ENCODE measurements at places on chromosomes 2 and 18. TPM values are rescaled to one million over a fixed set of nuclear protein-coding genes. Genes with fewer than 3 reads are reported as not detected.

Gene MREG
- 3.5 TPM for total RNA-seq

Gene ABCA12
- 0.05 TPM for total RNA-seq

Gene TUBA3E
- not detected for total RNA-seq

Gene SPHKAP
- 0.05 TPM for total RNA-seq

Gene MOGAT1
- total RNA-seq: not detected

Gene APLF
- total RNA-seq: 4.6 TPM

Gene ZNF2
- total RNA-seq: 5.2 TPM

Gene FSIP2
- under 0.01 TPM for total RNA-seq

Gene GTF2A1L
- total RNA-seq: 0.24 TPM

Gene SLC4A3
- 8.8 TPM for total RNA-seq

Data from cardiac ventricle fibroblast (primary cell).